Activated effector memory CD4-positive, alpha-beta T cell treated with Interleukin-2 at 50 U/mL for 16 hours (primary cell): ENCODE measurements at places on chromosomes 13 and 19.

- no peak for DNase-seq
Measured at GRCh38 chr19:30681162-30682100, 309.2 kb downstream of the ZNF536 start.

- DNase-seq, result no peak
Measured at GRCh38 chr19:44163789-44164188, 1.1 kb upstream of the ZNF226 start.

DNA sequence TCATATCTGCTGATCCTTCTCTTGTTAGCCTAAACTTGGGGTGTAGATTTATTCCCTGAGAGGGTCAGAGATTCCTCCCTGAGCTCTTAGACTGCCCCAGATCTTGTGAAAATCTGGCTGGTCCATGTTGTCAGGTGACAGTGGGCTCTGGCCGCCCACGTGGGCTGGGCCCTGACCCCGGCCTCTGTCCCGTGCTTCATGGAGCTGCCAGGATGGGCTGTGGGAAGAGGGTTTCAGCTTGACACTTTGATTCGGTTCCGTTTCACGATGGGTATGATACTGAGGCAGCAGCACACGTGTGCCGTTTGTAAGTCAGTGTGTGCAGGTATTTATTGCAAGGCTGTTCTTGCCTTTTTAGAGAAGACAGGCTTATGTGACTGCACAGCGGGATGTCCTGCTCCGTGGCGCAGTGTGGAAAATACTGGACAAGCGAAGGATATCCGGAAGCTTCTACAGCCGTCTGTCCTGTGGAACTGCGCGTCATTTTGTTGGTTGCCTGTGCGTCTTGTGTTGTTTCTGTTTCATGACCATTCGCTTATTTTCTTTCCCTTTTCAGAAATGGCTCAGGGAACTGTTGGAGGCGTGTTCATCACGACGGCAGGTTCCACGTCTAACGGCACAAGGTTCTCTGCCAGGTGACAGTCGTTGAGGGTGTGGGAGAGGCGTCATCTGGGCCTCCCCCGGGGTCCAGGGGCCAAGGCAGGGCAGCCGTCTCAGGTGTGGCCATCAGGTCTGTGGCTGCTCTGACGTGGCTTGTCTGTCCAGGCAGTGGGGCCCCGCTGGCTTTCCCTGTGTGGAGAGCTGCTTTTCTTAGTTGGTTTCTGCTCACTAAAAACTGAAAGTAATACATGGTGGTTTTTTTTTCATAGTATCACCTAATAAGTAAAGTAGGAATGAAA, 20.5 kb downstream of the ATP4B start:
- no peak for DNase-seq

- no peak for DNase-seq
Measured at GRCh38 chr19:31118287-31118955, 230.8 kb downstream of the TSHZ3 start.

DNA sequence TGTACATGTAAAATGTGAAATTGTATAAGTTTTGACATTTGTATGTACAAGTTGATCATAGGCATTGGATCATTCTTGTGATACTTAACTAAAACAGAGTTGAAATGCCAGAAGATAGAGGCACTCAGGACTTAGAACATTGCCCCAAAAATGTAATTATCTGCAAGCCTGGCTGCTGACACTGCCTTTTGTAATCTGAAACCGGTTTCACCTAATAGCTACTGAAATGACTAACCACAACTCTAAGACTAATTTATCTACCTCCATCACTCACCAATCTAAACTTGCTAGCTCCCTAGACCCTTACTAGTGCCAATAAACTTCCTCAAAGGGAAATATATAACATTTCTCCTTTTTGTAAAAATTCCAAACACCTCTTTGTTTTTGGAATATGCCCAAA, 2596.2 kb downstream of the PCDH9 start:
- no peak for DNase-seq

GRCh38 chr13:94305463-94305862, 174.0 kb downstream of the DCT start:
- DNase-seq, result no peak

GRCh38 chr13:21310220-21310619, 133.8 kb downstream of the MRPL57 start:
- DNase-seq, result no peak

DNA sequence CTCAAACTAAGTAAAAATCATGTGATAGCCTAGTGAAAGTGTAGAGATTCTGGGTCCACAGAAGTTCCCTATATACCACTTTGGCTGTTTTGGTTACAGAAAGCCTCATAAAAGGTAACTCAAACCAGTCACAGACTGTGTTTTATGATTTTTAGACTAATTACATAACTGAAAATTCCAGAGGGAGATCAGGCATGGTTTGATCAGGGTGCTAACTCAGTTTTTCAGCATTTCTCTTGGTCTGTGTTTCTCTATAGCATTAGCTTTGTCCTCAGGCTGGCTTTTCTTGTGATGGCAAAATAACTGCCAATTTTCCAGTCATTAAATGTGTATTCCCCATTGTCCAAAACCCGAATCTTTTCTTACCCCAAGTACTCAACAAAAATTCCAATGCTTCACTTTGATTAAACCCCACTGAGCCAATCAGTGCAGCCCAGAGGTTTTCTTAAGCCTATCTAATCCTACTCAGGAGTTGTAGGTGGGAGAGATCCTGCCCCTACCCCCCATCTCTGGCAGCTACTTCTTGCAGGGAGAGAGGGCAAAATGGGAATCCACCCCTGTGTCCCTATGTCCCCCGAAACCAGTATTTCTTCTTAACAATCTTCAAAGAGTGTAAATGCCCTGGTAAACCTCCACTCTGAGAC, 8.6 kb upstream of the FXYD3 start:
- DNase-seq, result no peak

DNA sequence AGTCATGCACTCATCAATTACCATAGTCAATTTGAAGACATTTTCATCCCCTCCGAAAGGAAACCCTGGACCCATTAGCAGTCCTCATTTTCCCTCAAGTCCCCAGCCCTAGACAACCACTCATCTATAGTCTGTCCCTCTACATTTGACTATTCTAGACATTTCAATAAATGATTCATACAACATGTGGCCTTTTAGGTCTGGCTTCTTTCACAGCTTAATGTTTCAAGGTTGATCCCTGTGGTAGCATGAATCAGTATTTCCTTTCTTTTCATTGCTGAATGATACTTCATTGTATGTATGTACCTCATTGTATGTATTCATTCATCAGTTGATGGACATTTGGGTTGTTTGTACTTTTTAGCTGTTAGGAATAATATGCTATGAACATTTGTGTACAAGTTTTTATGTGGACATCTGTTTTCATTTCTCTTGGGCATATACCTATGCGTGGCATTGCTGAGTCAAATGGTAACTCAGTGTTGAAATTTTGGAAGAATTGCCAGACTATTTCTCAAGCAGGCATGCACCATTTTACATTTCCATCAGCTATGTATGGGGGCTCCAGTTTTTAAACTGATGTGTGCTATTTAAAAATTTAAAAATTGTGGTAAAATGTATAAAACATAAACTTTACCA, 18.4 kb downstream of the SPATA13 start:
- DNase-seq, result no peak

DNA sequence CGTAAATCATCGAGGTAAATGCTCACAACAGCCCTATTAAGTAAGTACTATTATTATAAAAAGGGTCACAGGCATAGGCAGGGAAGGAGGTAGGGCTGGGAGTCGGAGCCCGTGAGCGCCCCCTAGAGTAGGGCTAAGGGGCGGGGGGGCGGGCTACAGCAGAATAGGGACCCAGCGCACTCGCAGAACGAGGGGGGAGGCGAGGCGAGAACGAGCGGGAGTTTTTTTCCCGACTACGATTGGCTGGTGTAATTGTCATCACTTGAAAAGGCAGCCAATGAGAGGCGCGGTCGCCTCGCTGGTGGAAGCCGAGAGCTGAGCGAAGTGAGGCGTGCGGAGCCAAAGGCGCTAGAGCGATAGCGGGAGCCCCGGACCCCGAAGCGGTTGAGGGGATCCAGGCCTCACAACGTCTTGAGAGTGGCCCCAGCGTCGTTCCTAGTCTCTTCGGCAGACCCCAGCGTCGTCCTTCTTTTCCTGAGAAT, 24.2 kb downstream of the KEAP1 start:
- DNase-seq, result peak; percentile 80

DNA sequence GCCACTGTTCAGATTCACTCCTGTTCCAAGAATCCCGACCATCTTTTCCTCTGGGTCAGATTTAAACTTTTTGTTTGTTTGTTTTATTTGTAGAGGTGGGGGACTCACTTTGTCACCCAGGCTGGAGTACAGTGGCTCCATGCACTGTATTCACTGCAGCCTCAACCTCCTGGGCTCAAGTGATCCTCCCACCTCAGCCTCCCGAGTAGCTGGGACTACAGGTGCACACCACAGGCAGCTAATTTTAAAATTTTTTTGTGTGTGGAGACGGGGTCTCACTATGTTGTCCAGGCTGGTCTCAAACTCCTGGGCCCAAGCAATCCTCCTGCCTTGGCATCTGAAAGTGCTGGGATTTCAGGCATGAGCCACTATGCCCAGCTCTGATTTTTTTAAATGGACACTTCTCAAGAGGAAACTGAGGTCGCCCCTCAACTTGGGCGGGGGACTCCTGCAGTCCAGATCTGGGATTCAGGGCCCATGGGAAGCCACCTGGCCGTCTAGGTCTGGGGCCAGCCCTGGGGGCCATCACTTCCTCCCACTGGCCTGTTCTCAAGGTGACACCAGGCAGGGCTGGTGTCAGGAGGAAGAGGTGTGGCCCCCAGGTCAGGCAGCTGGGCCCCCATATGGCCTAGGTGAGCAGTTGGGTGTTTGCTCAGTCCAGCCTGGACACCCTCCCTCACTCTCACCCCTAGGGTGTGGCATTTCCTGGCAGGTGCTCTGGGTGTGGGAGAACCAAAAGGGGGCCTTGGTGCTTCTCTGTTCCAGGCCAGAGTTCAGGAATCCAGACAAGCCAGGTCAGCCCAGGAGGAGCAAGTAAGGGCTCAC, 1.3 kb downstream of the B3GNT3 start:
- DNase-seq, result no peak

- no peak for DNase-seq
Measured at GRCh38 chr19:4586691-4587090, 27.2 kb upstream of the SEMA6B start.

- no peak for DNase-seq
Measured at GRCh38 chr13:58379221-58379620, 747.7 kb downstream of the PCDH17 start.

GRCh38 chr13:26721251-26722121, 39.1 kb downstream of the GPR12 start:
- DNase-seq, result peak; percentile 18
